ENCODE measurements at places on chromosomes 2 and 18.

DNA sequence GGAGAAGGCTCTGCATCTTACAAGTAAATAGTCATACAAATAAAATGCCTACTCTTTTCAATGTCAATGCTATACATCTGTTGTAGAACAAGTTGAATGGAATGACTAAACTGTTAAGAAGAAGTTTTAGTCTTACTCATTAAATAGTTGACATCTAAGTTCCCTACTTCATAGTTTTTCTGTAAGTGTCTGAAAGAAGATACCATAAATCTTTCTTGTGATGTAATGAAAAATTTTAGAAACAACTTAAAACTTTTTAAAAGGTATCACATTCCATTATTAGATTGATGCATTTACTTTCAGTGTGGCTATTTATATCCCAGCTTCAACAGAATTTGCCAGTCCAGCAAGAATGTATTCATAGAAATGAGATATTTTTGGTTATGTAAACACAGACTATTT is 185.2 kb upstream of the EPC2 start:
- no peak for DNase-seq
- H3K27ac ChIP-seq, result no peak overlapping the region
- H3K4me3 ChIP-seq, result no peak overlapping the region
- H3K4me1 ChIP-seq, result no peaks in the 10 kb centered on the region
- H3K36me3 ChIP-seq, result no peaks in the 10 kb centered on the region

DNA sequence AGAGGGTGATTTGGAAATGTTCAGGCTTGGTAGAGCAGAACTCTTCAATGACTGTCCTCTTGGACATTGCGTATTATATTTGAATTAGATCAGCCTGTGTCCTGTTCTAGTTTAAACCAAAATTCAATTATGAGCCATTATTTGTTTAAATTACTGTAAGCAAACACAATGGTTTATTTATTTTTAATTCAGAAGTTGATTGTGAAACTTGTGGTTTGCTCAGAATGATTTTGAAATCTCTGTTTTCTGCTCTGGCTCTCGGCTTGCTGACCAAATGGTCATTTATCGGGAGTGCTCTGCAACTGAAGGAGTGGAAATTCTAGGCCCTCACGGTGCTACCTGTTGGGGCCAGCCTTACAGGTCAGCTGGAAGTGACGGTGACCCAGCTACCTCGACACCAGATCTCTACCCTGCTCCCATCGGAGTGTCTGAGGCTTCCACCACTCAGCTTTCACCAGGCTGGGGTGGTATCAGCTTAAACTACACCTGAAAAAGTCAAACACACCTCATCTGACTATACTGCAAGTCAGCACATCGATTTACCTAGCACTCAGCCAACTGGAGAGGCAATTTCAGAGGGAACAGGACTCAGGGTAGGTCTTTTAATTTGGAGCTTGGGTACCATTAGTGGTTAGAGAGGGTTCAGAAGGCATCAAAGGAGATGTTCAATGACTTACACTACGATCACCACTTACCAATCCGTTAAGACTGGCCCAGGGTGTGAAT is 36.8 kb upstream of the GPD2 start:
- no peak overlapping the region for H3K27ac ChIP-seq
- no peak for DNase-seq
- H3K4me3 ChIP-seq, result peak overlapping the region; percentile 88

DNA sequence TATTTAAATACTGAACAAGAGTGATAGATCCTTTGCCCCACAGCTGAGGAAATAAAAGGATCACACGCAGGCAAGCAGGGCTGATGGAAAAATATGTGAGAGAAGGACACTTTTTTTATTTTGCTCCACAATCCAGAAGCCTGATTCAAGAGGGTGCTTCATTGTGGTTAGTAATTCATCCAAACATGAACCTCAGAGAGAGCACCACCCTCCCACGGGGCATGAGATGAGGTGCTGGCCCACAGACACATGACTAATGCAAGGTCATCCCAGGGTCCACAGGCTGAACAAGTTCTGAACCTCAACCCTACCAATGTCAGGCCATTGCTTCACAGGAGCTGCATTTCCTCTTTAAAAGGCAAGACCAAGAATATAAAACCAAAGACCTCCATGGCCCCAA is 239.6 kb downstream of the MREG start:
- H3K27ac ChIP-seq, result no peak overlapping the region
- no peaks in the 10 kb centered on the region for H3K27me3 ChIP-seq

DNA sequence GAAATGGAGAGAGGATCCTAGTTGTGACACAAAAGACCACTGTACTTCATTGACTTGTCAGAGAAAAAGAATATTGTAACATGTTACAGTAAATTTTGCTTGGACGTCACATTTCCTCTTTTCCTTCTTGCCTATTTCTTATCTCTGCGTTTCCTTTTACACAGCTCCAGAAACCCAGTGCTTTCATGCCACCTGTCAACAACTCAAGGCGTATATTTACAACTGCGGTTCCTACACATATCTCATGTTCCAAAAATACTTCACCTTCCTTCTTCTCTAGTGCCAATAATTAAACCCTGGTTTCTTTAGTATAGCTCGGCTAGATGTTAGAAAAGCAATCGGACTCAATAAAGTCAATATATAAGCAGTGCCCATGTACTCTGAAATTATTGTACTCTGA is 911.5 kb upstream of the FSHR start:
- DNase-seq, result no peak
- H3K27me3 ChIP-seq, result no peaks in the 10 kb centered on the region
- H3K36me3 ChIP-seq, result no peaks in the 10 kb centered on the region

DNA sequence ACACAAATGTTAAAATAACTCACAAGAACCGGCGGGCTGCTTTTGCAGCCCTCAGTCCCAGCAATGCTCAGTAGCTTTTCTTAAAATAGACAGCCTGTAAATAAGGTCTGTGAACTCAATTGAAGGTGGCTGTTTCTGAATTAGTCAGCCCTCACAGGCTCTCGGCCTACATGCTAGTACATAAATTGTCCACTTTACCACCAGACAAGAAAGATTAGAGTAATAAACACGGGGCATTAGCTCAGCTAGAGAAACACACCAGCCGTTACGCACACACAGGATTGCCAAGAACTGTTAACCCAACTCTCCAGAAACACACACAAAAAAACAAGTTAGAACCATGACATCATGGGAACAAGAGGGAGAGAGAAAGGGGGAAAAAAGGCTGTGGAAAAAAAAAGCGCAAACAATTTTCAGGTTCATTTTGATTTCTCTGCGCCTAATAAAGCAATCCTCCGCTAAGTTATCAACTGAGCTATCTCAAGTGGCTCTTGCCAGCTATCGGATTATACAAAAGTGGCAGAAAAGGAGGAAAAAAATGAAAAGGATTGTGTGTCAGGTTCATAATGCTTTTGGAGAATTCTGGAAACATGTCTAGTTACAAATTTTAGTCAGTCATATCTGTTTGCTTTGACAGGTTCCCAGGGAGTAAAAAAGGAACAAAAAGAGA is 89.1 kb downstream of the ZEB2 start:
- no peaks in the 10 kb centered on the region for H3K27me3 ChIP-seq
- no peaks in the 10 kb centered on the region for H3K36me3 ChIP-seq
- no peak for DNase-seq
- H3K27ac ChIP-seq, result no peak overlapping the region
- H3K4me1 ChIP-seq, result no peaks in the 10 kb centered on the region

DNA sequence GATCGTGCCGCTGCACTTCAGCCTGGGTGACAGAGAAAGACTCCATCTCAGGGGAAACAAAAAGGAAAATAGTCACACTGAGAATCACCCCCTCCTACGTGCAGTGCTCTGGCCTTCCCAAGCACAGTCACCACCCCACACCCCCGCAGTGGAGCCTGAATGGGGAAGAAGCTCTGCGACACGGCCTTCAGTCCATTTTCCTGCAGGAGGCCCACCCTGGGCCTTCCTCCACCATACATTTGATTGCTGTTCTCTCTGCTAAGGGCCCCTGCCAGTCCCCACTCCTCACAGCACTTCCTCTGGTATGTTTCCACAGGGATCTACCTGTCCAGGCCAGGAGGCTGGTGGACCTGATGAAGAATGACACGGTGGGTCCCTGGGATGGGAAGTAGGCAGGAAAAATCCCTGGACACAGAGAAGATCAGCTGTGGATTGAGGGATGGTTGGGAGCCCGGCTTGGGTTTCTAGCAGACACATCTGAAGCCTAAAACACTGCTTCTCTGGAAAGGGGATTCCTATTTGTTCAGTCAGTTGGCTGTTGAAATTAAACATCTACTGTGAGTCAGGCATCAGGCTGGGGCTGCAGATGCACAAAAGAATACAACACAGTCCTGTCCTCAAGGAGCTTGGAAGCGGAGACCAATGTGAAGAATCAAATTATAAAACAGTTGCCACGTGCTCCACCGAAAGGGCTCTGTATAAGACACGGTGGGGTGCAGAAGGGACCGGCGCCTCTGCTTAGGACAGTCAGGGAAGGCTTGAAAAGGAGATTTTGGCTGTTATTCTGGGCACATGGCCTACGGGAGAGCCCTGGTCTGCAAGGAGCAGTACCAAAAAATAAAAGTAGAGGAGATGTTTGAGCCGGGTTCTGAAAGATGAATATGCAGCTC is 82.2 kb downstream of the PLB1 start:
- H3K36me3 ChIP-seq, result no peaks in the 10 kb centered on the region
- DNase-seq, result no peak
- no peaks in the 10 kb centered on the region for H3K4me1 ChIP-seq
- no peaks in the 10 kb centered on the region for H3K27me3 ChIP-seq
- H3K4me3 ChIP-seq, result no peak overlapping the region
- no peak overlapping the region for H3K27ac ChIP-seq

Measured in CD4-positive, alpha-beta T cell (primary cell).